GM12878 (cell line): ENCODE measurements at places on chromosomes 3 and 15.

DNA sequence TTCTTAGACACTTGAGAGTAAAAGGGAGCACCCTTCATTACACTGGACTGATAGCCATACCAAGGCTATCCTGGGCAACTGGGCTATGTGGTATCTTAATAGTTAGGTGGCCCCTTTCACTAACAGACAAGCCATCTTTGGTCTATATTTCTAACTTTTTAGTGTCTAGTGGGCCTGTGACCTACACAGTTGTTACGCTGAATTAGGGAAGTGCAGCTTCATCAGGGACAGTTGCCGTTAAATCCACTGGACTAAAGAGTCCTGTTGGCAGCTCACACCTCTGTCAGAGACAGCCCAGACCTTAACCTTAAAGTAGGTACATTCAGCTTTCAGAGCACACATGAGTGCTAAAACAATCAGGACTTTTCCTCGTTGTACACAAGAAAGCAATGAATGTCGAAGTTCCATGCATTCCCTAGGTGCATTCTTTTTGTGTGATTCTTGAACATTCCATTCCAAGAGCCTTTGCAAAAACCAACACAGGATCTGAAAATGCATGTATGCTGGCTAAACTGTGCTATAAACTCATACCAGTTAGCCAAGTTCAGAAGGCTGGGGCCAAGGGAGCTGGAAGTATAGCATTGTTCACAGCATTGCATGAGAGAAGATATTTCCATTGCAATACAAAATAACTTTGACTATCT is 230.2 kb upstream of the EIF1B start:
- no peak for DNase-seq

- DNase-seq = no peak
Observed at GRCh38 chr15:90769375-90769774, 52.2 kb downstream of the BLM start.

- DNase-seq = no peak
Observed at GRCh38 chr3:77254967-77255831, 215.3 kb downstream of the ROBO2 start.

DNA sequence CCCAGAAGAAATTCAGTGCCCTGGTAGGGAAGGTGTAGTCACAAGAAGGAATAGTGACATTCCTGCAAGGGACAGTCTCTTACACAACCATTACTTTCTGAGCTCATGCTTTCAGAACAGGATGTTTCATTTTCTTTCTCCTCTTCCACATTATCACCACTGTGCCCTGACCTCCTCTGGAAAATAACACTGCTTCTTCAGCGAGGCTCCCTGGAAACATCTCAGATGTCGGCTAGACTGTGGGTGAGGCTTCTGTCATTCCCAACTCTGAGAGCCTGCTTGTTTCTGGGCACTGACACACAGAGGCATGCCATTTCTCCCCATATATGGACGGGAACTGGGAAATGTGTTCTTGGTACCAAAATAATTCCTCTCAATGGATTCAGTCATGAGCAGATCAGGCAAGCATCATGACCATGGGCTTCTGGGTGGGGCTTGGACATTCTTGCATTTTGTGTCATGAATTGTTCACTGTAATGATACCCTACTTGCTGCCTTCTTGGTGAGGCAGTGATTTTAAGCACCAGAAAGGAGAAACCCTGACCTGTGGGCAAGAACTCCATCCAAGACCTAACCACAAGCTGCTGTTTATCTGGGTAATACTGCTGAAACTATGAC is 14.3 kb upstream of the TNFAIP8L3 start:
- no peak for DNase-seq

DNA sequence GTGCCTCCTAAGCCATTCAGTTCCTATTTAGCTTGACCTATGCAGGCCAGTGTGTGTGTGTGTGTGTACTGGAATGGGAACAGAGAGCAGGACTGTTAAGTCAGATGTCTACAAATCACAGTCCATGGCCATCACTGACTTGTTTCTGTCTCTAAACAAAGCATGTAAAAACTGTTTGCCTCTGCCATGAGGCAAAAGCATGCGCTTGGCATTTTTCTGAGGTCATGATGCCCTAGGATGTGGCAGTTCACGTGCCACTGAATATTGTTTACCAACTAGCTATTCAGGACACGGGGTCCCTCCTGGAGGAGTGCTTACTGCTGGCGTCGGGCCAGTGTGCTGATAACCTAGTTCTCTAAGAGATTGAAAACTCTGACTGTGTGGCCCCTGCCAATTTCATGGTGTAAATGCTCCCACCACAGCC is 8.2 kb upstream of the ATP13A3 start:
- no peak for DNase-seq

DNA sequence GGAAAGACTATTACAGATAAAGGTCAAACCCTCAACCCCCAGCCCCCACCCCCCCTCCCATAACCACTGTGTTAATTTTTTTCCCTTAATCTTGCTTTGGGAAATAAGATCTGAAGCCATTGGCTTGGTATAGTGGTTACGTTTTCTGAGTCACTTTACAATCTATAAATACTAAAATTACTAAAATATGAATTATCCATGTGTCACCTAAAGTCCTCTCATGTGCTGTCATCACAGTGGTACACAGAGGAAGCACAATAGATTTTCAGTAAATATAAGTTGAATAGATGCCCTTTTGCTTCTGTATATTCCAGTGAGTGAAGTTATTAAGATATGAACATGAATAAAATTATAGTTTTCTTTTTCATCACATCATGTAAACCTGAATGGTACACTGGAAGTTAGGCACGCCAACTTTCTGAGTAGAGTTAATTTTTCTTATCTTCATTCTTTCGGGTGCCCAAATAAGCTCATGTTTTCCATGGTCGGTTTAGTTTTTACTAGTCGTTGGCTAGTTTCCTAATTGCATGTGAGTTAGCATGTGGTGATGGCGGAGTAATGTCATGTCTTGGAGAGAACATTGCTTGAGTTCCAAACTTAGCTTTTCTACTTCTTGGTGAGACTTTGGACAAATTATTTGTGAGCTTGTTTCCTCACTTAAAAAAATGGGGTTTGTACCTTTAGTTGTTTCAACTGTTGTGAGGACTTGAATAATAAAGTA is 11.5 kb downstream of the PPP4R2 start:
- no peak for DNase-seq

GRCh38 chr15:50945725-50946124 is 37.2 kb downstream of the AP4E1 start:
- no peak for DNase-seq

- DNase-seq = no peak
Observed at GRCh38 chr3:178295292-178295912, 240.8 kb upstream of the KCNMB2 start.

DNA sequence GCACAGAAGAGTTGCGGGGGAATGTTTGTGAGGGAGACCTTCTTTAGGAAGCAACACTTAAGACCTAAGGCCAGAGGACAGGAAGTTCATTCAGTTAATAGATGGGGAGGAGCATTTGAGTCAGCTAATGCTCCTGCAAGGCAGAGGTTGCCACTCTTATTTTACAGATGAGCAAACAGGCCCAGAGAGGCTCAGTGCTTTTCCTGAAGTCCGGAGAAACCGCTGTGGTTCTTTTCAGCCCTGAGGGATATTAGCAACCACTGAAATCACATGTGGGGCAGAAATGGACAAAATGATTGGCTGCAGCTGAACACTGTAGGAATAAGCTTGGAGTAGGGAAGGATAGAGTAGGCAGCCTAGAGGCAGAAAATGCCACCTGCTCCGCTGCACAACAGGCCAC is 33.3 kb upstream of the RTP4 start:
- no peak for DNase-seq

- no peak for DNase-seq
Observed at GRCh38 chr3:58470363-58471024, 21.4 kb upstream of the KCTD6 start.

- no peak for DNase-seq
Observed at GRCh38 chr15:81256916-81257315, 60.2 kb downstream of the IL16 start.

GRCh38 chr3:45226206-45226915 is at the start of gene TMEM158:
TMEM158 (minus strand) TSS chr3:45226287; CDS start chr3:45226027, 260 bp downstream.
- no peak for DNase-seq

DNA sequence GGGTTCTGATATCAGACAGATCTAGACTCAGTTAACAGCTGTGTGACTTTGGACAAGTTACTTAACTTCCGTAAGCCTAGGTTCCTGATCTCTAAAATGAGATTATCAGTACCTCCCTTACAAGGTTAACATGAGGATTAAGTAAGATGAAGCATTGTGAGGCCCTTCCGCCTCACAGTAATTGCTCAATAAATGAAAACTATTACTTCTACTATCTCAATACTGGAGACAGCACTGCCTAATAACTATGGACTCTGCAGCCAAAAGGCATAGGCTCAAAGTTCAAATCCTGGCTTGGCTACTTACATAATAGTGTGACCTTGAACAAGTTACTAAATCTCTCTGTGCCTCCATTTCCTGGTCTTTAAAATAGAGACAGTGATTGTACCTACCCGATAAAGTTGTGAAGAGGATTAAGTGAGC is 82.0 kb upstream of the ATP11B start:
- DNase-seq = no peak

- DNase-seq = no peak
Observed at GRCh38 chr3:37071921-37072320, 78.6 kb downstream of the MLH1 start.

GRCh38 chr15:81384891-81385720 is 11.1 kb upstream of the TMC3 start:
- DNase-seq = no peak

GRCh38 chr3:42714171-42714852 is 11.7 kb upstream of the HHATL start:
- DNase-seq = no peak

DNA sequence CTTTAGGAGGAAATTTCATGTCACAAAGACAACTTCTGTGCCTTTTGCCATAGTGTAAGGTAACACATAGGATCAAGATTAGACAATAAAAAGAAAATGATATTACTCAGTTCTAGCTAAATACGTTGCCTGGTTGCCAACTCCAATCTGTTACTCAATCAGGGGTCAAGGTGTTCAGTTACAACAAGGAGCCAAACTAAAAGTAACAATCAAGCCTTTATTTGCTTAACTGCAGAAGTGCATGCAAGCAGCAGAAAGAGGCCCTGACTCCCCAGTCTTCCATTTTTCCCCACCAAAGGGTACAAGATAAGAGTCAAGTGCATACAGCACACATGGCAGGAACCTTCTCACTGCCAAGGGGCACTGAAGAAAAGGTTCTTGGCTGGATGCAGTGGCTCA is 28.3 kb upstream of the PPP4R2 start:
- no peak for DNase-seq

- no peak for DNase-seq
Observed at GRCh38 chr3:49911124-49911420, 7.4 kb upstream of the MST1R start.
